ENCODE measurements at places on chromosomes 3 and 15. TPM values are rescaled to one million over a fixed set of nuclear protein-coding genes. Genes with fewer than 3 reads are reported as not detected.

GRCh38 chr3:172209333-172210321 is 170.2 kb downstream of the FNDC3B start:
- no peak for DNase-seq

DNA sequence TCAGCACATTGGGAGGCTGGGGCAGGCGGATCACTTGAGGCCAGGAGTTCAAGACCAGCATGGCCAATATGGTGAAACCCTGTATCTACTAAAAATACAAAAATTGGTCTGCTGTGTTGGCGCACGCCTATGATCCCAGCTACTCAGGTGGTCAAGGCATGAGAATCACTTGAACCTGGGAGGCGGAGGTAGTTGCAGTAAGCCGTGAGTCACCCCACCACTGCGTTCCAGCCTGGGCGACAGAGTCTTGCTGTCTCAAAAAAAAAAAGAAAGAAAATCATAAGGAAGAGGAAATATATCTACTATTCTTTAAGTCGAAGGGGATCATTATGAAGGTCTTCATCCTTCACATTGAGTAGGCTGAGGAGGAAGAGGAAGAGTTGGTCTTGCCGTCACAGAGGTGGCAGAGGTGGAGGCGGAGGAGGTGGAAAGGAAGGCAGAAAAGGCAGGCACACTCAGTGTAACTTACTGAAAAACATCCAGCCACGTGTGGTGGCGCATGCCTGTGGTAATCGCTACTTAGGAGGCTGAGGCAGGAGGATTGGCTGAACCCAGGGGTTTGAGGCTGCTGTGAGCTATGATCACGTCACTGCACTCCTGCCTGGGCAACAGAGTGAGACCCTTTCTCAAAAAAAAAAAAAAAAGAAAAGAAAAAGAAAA is 14.2 kb downstream of the CSK start:
- no peak for DNase-seq

DNA sequence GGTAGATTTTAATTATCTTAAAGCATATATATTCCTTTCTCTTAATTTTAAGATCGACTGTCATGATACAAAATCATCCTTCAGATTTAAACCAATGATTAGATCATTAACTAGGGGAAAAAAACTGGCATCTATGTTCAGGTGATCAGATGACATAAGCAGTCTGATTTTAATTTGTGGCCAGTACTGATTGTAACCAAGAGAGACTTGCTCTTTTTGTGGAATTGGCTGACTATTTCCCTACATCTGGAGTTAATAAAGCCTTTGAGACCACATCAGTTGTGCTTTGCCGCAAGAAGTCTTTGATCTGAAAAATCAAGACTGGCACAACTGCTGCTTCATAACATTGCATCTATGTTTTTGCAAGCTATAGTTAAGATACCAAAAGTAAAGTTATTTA is 148.4 kb upstream of the CGNL1 start:
- no peak for DNase-seq

GRCh38 chr3:10213156-10213792 is 35.0 kb upstream of the TATDN2 start:
- DNase-seq: no peak

DNA sequence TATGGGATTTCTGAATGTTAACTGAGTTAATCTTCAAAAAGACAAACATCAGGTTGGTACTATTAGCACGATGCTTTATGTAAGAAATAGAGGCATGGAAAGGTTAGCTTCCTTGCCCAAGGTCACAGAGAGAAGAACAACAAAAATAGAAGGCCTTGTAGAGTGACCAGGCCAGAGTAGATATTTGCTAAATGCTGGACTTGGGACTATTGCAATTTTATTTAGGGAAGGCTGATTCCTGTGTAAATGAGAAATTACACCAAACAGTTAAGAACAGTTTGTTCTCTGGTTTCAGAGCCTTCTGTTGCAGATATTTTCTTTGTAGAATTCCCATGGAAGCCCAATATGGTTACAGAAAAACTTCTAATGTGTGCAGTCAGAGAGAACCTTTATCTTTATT is 16.4 kb upstream of the SLITRK3 start:
- DNase-seq: no peak

CLDN11 gene
- not detected for polyA plus RNA-seq

STRC gene
- not detected for polyA plus RNA-seq

SLC7A14 gene
- not detected for polyA plus RNA-seq

GOLGA8T gene
- not detected for polyA plus RNA-seq

CYP8B1 gene
- not detected for polyA plus RNA-seq

All from naive thymus-derived CD8-positive, alpha-beta T cell (primary cell).